ENCODE measurements at places on chromosomes 5 and 9.

- DNase-seq, result no peak
- no peaks in the 10 kb centered on the region for H3K36me3 ChIP-seq
- H3K4me1 ChIP-seq, result no peaks in the 10 kb centered on the region
Measured at GRCh38 chr5:55205001-55205400, 22.1 kb downstream of the MCIDAS start.

GRCh38 chr5:81398741-81399140, 4.8 kb upstream of the ACOT12 start:
- H3K36me3 ChIP-seq, result no peaks in the 10 kb centered on the region
- H3K4me1 ChIP-seq, result no peaks in the 10 kb centered on the region
- H3K27ac ChIP-seq, result no peak overlapping the region
- no peak overlapping the region for H3K4me3 ChIP-seq
- H3K27me3 ChIP-seq, result no peaks in the 10 kb centered on the region

- H3K27me3 ChIP-seq, result no peaks in the 10 kb centered on the region
- no peaks in the 10 kb centered on the region for H3K36me3 ChIP-seq
- DNase-seq, result no peak
- H3K27ac ChIP-seq, result no peak overlapping the region
- no peaks in the 10 kb centered on the region for H3K4me1 ChIP-seq
Measured at GRCh38 chr5:113274836-113275414, 159.9 kb downstream of the TSSK1B start.

GRCh38 chr5:11524188-11524587, 380.1 kb downstream of the CTNND2 start:
- H3K36me3 ChIP-seq, result no peaks in the 10 kb centered on the region
- no peaks in the 10 kb centered on the region for H3K4me1 ChIP-seq
- H3K4me3 ChIP-seq, result no peak overlapping the region
- H3K27ac ChIP-seq, result no peak overlapping the region
- DNase-seq, result no peak
- H3K27me3 ChIP-seq, result no peaks in the 10 kb centered on the region

DNA sequence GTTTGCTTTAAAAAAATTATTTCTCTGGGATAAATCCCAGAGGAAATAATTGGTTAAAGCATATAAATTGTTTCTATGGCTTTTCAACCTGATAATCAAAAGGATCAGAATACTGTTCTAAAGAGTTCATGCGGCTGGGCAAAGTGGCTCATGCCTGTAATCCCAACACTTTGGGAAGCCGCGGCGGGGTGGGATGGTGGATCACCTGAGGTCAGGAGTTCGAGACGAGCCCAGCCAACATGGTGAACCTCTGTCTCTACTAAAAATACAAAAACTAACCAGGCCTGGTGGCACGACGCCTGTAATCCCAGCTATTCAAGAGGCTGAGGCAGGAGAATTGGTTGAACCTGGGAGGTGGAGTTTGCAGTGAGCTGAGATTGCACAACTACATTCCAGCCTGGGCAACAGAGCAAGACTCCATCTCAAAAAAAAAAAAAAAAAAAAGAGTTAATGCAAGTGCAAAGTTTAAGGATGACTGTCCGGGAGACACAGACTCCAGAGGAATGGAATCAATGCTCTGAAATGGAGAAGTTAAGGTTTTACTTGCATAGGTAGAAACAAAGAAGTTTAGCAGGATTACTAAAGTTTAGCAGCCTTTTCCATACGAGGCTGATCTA, 16.6 kb upstream of the GRHPR start:
- DNase-seq, result no peak
- H3K4me3 ChIP-seq, result no peak overlapping the region
- H3K36me3 ChIP-seq, result no peaks in the 10 kb centered on the region
- H3K27ac ChIP-seq, result no peak overlapping the region

DNA sequence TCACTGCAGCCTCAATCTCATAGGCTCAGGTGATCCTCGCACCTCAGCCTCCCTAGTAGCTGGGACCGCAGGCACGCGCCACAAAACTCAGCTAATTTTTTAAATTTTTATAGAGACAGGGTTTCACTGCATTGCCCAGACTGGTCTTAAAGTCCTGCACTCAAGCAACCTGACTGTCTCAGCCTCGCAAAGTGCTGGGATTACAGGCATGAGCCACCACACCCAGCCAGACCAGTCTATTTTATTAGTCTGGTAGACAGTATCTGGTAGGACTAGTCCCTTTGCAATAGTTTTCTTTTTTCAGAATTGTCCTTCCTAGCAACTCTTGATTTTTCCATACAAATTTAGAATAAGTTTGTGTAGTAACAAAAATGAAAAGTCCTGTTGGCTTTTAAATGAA, 14.1 kb upstream of the GPR150 start:
- H3K27me3 ChIP-seq, result no peaks in the 10 kb centered on the region
- no peak overlapping the region for H3K4me3 ChIP-seq

GRCh38 chr9:122097679-122098315, 4.7 kb upstream of the TTLL11 start:
- H3K27me3 ChIP-seq, result no peaks in the 10 kb centered on the region
- DNase-seq, result no peak
- no peak overlapping the region for H3K4me3 ChIP-seq
- no peaks in the 10 kb centered on the region for H3K36me3 ChIP-seq

GRCh38 chr9:89564346-89564878, 40.4 kb upstream of the GADD45G start:
- H3K4me1 ChIP-seq, result peaks cover 10% of the 10 kb centered on the region
- DNase-seq, result peak; percentile 82
- H3K4me3 ChIP-seq, result no peak overlapping the region
- no peaks in the 10 kb centered on the region for H3K36me3 ChIP-seq
- no peak overlapping the region for H3K27ac ChIP-seq

DNA sequence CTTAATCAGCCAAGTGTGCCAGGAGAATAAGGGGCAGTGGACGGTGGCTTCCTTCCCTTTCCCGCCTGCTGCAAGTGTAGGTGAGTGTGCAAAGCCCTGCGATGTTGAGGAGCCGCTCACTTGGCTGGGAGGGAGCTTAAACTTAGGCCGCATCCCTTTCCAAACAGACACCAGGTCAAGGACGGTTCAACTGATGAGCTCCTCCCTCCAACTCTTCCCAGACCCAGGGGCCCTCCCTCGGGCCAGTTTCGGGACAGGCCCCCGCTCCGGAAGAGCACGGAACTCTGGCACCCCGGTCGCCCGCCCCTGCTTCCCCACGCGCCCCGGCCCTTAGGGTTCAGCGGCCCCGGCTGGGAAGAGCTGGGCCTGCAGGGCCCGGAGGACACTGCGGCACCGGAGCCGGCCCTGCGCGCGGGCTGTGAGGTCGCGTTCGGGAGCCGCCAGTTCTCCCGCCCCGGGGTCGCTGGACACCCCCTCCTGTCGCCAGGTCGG, 481 bp downstream of the MRPL36 start:
- H3K4me3 ChIP-seq, result peak overlapping the region; percentile 78
- no peaks in the 10 kb centered on the region for H3K27me3 ChIP-seq
- H3K4me1 ChIP-seq, result peaks cover 30% of the 10 kb centered on the region
- DNase-seq, result no peak

GRCh38 chr9:112382501-112383364, 2.8 kb downstream of the HSDL2 start:
- H3K4me3 ChIP-seq, result no peak overlapping the region
- H3K36me3 ChIP-seq, result no peaks in the 10 kb centered on the region
- DNase-seq, result no peak
- peaks cover 12% of the 10 kb centered on the region for H3K4me1 ChIP-seq

DNA sequence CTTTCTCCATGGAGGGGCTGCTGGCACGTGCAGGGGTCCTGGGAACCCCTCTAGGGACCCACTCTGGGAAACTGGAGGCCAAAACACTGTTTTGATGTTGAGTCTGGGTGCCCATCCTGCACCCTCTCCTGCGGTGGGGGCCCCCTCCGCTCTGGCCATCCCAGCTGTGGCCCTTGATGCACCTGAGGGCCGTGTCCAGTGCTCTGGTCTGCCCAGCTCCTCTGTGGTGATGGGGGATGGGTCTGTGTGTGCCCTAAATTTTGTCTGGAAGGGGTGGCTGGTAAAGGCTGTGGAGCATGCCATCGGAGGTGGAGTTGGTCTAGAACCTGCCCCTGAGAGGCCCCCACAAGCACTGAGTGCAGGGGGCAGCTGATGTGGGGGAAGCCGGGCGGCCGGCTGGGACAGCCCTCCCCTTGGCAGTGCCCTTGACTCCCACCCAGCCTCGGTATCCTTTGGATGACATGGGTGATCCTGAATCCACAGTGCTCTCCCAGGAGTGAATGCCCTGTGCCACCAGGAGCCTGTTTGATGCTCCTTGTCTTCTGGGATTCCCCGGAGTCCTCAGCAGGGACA, 26.3 kb downstream of the AHRR start:
- H3K27me3 ChIP-seq, result no peaks in the 10 kb centered on the region
- H3K4me1 ChIP-seq, result peaks cover 6% of the 10 kb centered on the region
- no peaks in the 10 kb centered on the region for H3K36me3 ChIP-seq
- DNase-seq, result no peak
- no peak overlapping the region for H3K4me3 ChIP-seq

GRCh38 chr5:120568711-120569110, 104.6 kb downstream of the PRR16 start:
- no peak overlapping the region for H3K27ac ChIP-seq
- DNase-seq, result no peak
- H3K4me3 ChIP-seq, result no peak overlapping the region
- no peaks in the 10 kb centered on the region for H3K27me3 ChIP-seq
- no peaks in the 10 kb centered on the region for H3K36me3 ChIP-seq
- H3K4me1 ChIP-seq, result no peaks in the 10 kb centered on the region

DNA sequence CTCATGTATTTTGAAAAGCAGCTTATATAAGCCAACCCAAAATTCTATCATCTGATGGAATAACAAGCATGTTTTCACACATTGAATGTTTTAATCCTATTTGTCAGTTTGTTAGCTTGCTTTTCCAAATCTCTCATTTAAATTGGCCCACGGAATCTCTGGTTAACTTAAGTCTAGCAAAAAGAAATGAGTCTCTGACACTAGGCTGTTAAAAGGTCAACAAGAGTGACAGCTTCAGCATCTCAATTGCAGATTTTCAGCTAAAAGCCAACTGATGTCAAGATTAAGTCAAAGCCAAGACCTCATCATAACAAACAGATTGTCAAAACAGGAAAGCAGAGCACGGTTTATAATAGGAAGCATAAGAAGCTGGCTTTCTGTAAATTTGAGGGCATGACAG, 49.4 kb upstream of the CDH9 start:
- H3K27ac ChIP-seq, result no peak overlapping the region
- no peaks in the 10 kb centered on the region for H3K36me3 ChIP-seq
- no peak overlapping the region for H3K4me3 ChIP-seq
- DNase-seq, result no peak
- H3K4me1 ChIP-seq, result no peaks in the 10 kb centered on the region
- no peaks in the 10 kb centered on the region for H3K27me3 ChIP-seq

DNA sequence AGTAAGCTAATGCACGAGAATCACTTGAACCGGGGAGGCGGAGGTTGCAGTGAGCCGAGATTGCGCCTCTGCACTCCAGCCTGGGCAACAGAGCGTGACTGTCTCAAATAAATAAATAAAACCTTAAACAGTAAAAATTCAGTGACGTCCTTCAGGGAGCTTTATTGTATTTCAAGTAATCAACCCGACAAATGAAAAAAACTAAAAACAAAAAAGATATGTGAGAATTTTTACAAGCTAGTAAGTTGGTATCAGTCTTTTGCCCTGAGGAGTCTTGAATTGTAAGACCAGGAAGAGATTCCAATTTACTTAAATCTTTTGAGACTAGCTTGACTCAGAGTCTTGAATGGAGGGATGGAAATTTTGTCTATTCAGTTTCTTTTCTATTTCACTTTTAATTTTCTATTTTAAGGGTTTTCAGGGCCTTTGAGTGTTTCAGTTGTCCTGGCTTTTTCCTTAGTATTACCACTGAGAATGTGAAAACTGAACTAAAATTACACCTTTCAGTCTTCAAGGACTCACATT, 126.0 kb upstream of the DHFR start:
- H3K4me1 ChIP-seq, result peaks cover 6% of the 10 kb centered on the region
- H3K36me3 ChIP-seq, result no peaks in the 10 kb centered on the region
- no peak for DNase-seq
- H3K27ac ChIP-seq, result peak overlapping the region; percentile 23

DNA sequence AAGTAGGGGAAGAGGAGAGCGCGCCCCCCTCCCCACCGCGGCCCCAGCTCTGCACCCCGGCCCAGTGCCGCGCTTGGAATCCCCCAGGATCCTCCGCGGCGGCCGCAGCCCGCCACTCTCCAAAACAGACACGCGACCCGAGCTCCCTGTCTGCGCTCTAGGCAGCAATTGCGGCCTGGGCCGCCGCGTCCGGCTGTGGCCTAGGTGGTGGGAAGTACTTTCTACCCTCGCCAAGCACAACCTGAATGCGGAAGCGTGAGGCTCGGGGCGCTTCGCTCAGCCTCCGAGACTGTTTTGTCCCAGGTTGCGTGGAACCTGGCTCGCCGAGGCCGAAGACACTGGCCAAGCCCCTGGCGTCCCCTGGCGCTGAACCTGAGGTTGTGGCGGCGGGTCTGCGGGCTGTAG, 3.3 kb upstream of the FOXB2 start:
- no peaks in the 10 kb centered on the region for H3K36me3 ChIP-seq
- no peaks in the 10 kb centered on the region for H3K27me3 ChIP-seq
- peaks cover 11% of the 10 kb centered on the region for H3K4me1 ChIP-seq
- no peak overlapping the region for H3K4me3 ChIP-seq
- no peak overlapping the region for H3K27ac ChIP-seq
- DNase-seq, result no peak

- no peaks in the 10 kb centered on the region for H3K27me3 ChIP-seq
- H3K4me1 ChIP-seq, result no peaks in the 10 kb centered on the region
- H3K27ac ChIP-seq, result no peak overlapping the region
- DNase-seq, result no peak
Measured at GRCh38 chr9:15206903-15207696, 99.9 kb downstream of the TTC39B start.

- H3K36me3 ChIP-seq, result no peaks in the 10 kb centered on the region
- H3K4me1 ChIP-seq, result no peaks in the 10 kb centered on the region
- H3K27ac ChIP-seq, result no peak overlapping the region
- H3K27me3 ChIP-seq, result no peaks in the 10 kb centered on the region
- no peak for DNase-seq
Measured at GRCh38 chr9:138003485-138004190, 126.1 kb downstream of the CACNA1B start.

- no peak overlapping the region for H3K4me3 ChIP-seq
- no peak for DNase-seq
- H3K27ac ChIP-seq, result no peak overlapping the region
Measured at GRCh38 chr5:18114151-18114757, 480.0 kb downstream of the TAF11L14 start.

DNA sequence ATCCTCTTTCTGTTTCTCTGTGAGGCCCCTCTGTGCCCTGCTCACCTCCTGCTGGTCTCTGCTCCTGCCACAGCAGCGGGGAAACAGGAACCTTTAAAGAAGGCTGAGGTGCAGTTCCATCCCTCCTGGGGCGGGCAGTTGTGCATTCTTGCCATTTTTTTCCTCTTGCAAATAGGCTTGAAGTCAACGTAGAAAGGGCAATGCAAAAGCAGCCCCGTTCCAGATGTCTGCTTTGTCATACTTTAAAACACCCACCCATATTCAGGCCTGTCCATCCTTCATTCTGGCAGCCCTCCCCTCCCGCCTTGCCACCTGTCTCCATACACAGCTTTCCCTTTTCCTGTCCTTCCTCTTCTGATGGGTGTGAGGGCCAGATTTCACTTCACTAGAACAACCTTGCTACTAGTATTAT, 65.4 kb upstream of the KLF9 start:
- DNase-seq, result no peak
- H3K36me3 ChIP-seq, result no peaks in the 10 kb centered on the region
- H3K27me3 ChIP-seq, result no peaks in the 10 kb centered on the region
- H3K4me3 ChIP-seq, result no peak overlapping the region
- no peak overlapping the region for H3K27ac ChIP-seq

Data from HCT116 (cell line).